ENCODE measurements at places on chromosomes 5 and 9.
A peak's percentile ranks its signal among the peaks of the same experiment; 100 is the strongest.

- DNase-seq: no peak
These were observed 24.6 kb upstream of the JADE2 start for GRCh38 chr5:134500699-134501430.

GRCh38 chr9:36877239-36877638 lies 156.8 kb downstream of the PAX5 start:
- no peak for DNase-seq

GRCh38 chr9:34169125-34169524 lies 9.7 kb upstream of the UBAP1 start:
- no peak for DNase-seq

DNA sequence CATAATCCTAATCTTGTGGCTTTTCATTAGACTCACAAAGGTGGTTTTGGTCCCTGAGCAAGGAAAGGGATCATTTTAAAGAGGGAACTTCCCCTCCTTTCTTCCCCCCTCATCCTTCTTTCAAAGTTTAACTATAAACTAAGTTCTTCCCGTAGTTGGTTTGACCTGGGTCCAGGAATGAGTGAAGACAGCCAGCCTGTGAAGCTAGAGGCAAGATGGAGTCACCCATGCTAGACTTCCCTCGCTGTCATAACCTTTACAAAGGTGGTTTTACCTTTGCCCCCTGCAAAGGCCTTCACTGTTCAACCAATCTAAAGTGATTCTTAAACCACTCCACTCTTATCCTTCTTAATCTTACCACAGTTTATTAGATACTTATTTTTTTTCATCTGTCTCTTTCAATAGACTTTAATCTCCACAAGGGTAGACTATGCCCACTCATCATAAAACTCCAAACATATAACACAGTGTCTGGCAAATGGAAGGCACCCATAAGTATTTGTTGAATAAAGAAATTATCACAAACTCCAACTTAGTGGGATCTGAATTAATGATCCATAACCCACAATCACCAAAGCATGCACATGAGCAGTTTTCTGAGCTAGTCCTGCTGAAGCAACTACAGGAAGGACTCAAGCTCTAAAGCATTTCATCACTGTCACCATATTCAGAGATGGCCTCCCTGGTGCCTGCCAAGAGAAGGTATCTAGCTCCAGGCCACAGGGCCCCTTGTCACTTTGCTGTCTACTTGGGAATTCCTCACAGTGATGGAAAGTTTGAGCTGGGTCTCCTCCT lies 369.0 kb downstream of the SPOCK1 start:
- no peak for DNase-seq

DNA sequence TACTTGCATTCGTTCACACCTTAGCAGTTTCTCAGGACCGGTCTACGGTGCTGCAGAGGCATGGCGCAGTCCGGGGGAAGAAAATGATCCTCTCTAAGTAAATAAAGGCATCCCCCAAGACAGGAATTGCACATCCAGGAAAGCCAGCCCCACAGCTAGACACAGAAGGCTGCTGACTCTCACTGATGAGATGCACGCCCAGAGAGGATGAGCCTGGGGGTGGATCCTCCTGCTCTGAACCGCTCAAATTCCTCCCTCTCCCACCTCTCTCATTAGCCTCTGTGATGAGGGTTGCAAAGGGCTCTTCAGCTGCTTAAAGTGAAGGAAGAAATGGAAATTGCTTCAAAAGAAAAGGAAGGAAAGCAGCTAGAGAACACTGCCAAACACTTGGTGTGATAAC lies 132.4 kb downstream of the TTLL11 start:
- DNase-seq: no peak

- no peak for DNase-seq
These were observed at the start of gene CXXC5 for GRCh38 chr5:139648205-139649081. CXXC5 (plus strand) TSS chr5:139648349; CDS start chr5:139680524, 32,175 bp downstream.

DNA sequence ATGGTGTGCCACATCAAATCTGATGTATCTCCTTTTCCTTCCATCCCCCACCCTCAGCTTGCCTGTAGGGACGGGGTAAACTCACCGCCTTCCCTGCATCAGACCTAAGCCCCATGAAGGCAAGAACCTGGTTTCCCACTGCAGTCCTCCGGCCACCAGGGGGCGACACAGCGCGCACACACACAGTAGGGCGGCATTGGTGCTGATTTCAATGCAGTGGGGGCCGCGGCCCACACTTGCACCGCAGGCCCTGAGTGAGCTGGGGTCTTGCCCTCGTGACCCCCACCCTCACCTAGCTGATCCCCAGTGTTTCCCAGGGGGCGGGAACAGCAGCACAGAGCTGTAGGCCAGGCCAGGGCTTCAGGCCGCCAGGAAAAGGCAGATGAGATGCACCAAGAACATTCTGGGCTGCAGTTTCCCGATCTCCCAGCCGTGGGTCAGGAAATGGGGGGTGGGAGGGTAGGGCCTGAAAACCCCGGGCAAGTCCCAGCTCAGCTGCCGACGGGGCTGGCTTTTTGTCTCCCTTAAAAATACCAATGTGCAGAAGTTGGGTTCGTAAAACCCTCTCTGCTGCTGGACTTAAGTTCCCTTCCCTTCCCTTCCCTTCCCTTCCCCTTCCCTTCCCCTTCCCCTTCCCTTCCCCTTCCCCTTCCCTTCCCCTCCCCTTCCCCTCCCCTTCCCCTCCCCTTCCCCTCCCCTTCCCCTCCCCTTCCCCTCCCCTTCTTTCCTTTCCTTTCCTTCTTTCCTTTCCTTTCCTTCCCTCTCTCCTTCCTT lies 19.5 kb downstream of the FAM163B start:
- DNase-seq: peak; percentile 8

GRCh38 chr9:109450346-109450745 lies 47.8 kb downstream of the PTPN3 start:
- DNase-seq: no peak

DNA sequence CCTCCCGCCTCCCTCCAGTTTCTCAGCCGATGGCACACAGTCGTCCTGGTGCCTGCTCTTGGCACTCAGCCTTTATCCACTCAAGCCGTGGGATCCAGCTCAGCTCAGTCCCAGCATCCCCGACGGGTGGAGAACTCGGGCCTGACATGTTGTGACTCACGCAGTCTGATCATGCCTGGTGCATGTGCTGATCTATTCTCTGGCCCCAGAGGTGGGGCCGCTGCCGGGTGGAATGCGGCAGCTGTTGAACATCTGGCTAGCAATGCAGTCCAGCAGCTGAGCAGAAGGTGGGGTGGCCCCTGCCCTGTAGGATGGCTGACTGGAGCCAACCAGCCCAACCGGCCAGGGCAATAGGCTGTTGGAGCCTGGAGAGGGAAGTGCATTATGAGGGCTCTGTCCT lies 1.7 kb upstream of the AIF1L start:
- DNase-seq: no peak

GRCh38 chr5:84450617-84451414 lies 66.1 kb upstream of the EDIL3 start:
- DNase-seq: no peak

DNA sequence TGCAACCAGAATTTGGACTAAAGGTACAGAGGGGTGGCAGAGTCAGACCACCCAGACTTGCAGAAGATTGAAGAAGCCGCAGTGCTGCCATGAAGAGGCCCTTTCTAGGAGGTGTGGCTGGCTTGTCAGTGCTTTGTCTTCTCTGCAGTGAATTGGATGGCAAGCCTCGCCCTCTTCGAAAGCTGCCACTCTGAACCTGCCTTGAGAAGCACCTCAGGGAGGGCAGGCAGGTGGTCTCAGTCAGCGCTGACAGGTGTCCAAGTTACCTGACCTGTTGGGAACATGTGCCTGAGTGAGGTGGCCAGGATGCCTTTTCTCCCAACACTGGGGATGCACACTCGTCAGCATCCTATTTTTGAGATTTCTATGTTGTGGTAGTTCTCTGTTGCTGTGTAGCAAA lies 6.2 kb downstream of the TENT4A start:
- no peak for DNase-seq

GRCh38 chr9:132931178-132931735 lies 13.2 kb downstream of the TSC1 start:
- no peak for DNase-seq

- DNase-seq: no peak
These were observed 21.9 kb downstream of the GSN start for GRCh38 chr9:121289772-121290370.

DNA sequence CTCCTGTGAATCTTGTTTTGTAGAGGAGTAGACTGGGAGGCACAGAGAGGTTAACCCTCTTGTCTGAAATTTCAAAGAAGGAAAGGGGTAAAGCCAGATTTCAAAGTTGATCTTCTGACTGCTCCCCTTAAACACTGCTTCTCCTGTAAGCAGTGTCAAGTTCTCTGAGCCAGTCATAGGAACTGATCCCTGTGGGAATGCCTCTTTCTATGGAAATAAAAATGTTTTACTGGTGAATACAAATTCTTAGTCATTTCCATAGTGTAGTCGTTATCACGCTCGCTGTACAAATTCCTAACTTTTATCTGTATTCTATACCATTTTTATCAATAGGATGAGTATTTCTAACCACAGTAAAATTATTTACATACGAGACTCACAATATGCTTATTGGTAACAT lies 66.3 kb upstream of the PRRC1 start:
- no peak for DNase-seq

DNA sequence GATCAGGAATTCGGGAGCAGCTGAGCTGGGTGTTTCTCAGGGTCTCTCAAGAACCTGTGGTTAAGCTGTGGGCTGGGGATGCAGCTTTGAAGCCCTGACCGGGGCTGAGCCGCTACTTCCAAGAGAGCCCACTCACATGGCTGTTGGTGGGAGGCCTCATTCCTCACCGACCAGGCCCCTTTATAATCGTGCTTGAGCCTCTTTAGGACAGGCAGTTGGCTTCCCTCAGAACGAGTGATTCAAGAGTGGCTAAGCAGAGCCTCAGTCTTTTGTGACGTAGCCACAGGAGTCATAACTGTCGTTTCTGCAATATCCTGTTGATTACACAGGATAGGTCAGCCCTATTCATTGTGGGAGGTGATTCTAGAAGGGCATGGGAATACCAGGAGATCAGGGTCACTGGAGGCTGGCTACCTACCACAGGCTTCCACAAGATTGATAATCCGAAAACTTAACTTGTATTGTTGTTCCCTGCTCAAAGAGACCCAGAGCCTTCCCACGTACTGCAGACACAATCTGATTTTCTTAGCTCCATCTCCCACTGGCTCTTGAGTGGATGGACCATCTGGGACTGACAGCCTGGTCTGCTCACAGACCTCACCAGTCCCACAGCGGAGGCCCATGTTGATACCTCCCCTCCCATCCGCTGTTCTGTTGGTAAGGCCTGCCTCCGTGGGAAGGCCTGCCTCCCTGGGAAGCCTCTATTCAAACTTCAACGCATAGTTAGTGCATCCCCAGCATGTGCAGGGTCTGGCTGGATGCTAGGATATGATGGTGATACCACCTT lies 3.0 kb upstream of the ERGIC1 start:
- DNase-seq: no peak

- DNase-seq: no peak
These were observed 82.6 kb upstream of the GAS1 start for GRCh38 chr9:87029905-87030304.

GRCh38 chr9:70641631-70642030 lies 227.2 kb upstream of the KLF9 start:
- DNase-seq: no peak

DNA sequence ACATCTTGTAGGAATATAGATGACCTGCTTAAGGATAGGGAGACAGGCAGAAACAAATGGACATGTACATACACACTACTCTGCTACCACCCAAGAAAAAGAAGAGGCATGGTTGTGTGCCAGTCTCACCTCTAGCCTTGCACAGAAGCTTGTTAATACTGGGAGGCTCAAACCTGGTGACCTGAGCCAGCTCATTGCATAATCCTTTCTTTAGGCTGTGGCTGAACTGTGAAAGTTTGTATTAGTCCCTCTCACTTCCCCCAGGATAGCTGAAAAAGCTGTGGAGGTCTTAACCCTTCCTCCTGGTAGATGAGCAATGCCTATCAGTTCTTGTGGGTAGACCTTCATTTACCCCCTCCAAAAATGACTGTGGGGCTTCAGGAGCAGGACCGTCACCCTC lies 28.7 kb downstream of the TPD52L3 start:
- no peak for DNase-seq

GRCh38 chr5:132267931-132268768 lies 10.7 kb downstream of the PDLIM4 start:
- DNase-seq: no peak

GRCh38 chr5:133295520-133295919 lies 243.7 kb downstream of the HSPA4 start:
- no peak for DNase-seq

DNA sequence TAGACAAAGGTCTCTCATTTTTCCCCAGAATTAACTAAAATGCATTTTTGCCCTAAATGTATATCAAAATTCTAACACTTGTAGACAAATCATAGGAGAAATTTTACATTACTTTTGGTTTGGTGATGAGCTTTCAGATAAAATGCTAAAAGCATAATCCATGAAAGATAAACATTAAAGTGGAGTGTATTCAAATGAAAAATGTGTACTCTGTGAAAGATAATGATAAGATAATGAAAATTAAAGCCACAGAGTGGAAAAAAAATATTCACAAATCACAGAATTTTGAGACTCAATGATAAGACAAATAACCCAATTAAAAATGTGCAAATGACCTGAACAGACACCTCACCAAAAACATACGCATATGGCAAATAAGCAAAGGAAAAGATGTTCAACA lies 176.9 kb upstream of the ADAMTS16 start:
- no peak for DNase-seq

- no peak for DNase-seq
These were observed 52.3 kb upstream of the CAVIN4 start for GRCh38 chr9:100525563-100525962.

DNA sequence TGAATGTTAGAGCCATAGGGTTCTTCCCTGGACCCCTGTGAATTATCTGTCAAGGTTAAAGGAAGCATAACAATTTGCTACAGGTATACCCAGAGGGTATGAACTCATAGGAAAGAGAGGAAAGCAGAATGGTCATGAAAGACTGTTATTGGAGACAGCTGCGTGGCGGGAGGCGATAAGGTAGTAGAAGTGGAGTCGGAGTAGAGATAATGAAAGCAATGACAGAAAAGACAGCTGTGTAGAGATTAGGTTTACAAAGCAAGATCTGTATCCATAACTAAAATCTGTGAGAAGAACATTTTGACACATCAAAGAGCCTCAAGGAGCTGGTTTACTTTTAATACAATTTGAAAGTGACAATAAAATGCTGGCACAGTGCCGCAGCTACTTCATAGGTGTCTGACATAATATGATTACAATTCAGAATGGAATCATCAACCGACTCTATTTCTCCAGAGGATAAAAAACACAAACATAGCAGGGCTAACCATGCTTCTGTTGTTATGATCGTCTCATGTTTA lies 603.9 kb downstream of the CDH12 start:
- DNase-seq: no peak

DNA sequence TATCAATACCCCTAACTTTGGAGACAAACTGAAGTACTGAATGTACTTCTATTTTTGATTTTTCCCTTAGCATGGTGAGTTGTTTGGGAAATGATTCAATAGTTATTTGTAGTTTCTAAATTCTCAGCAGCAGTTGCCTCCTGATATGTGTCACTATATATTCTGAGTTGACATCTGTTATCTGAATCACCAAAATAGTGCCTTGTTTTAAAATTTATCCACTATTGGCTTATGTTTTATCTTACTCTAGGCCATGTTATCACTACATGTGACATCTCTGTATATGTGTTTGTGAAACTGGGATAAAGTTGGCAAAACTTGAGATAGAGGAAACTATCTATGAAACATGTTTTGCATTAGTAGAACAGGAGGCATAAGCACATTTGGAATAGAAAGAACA lies 317.6 kb downstream of the TLE4 start:
- no peak for DNase-seq

All from stimulated activated CD8-positive, alpha-beta memory T cell treated with anti-CD3 and anti-CD28 coated beads, Interleukin-2, amount 100 ng/mL, for 1 hour (primary cell).